SK-N-SH (cell line): ENCODE measurements at places on chromosomes 4 and X.

GRCh38 chr4:7154351-7154981 is 37.9 kb upstream of the SORCS2 start:
- no peak for DNase-seq

DNA sequence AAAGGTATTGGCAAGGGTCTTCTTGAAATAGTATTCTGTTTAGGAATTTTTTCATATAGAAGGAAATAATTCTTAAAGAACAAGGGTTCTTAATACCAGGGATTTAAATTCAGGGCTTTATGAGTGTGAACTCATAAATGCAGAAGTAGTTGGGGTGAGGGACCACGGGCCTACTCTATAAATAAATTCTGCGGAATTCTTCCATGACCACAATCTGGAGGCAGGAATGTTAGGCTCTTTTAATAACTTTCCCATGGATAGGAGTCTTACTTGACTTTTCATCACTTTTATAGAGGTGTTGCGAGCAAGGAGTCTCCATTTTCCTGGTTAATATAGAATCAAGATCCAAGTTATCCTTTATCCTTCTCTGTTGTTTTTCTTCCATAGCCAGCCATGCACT is 76.7 kb upstream of the SLC4A4 start:
- DNase-seq: no peak

DNA sequence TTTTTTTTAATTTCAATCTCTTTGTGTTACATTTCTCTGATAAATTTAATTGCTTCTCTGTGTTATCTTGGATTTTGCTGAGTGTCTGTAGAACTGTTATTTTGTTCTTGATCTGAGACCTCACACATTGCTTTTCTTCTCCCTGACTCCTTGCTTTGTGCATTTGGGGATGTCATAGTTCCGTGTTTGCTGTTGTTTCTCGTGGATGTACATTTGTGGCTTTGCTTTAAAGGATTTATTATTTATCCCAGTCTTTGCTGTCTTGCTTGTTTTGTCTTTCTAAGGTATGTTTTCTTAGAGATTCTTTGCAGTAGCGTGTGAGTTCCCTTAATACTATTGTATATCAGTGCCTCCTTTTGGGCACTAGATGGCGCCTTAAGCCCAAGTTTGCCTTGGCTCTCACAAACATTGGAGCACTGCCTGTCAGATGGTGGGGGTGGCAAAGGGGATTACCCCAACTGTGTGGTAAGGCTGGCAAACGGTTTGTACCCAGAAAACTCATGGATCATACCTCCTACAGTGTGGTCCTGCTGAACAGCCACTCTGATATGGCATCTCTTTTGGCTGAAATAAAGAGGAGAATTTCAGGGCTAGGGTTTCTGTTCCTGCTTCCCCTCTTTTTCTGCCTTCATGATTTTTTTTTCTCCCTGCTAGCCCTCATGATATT is 96.4 kb downstream of the PGRMC2 start:
- peak; percentile 63 for DNase-seq

DNA sequence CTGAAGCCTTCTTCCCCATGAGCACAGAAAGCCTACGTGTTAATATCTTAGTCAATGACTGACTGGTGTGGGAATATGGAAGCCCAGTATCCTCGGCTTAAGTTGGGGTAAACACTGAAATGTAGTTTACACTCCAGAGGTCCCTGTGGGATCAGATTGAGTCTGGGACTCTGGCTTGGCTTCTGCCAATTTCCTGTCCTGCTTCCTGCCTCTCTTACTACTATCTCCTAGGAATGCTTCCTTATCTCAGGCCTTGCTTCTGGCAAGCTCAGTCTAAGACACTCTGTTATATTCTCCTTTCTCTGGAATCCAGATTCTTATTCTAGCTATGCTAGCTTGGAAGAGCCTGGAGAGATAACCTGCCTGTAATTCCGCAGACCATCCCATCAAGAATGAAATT is 174.0 kb upstream of the LDB2 start:
- no peak for DNase-seq

- no peak for DNase-seq
Measured at GRCh38 chr4:528835-529234, 29.8 kb downstream of the PIGG start.

DNA sequence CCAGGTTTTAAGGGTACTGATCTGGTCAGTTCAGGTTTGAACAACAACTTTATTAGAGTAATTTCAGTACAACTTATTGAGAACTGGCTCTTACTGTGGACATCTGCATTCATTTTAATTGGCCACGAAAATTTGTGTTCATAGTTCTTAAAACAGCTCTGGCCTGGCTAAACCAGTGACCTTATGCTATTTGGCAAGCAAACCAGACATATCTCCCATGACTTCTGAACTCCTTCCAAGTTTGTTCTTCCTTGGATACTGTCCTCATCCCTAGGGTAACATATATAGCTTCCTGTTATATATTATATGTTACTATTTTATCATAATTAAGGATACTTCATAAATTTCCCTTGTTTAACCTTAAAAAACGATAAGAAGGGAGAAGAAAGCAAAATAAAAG is 841.9 kb downstream of the TRAM1L1 start:
- DNase-seq: no peak

GRCh38 chr4:97531351-97531750 is 611.9 kb downstream of the STPG2 start:
- no peak for DNase-seq

GRCh38 chrX:24480400-24480865 is 15.3 kb downstream of the PDK3 start:
- no peak for DNase-seq

- no peak for DNase-seq
Measured at GRCh38 chrX:123878252-123878721, 18.4 kb downstream of the XIAP start.

GRCh38 chrX:37553476-37553875 is 18.0 kb upstream of the LANCL3 start:
- no peak for DNase-seq

- no peak for DNase-seq
Measured at GRCh38 chr4:89942811-89943210, 48.2 kb downstream of the MMRN1 start.

GRCh38 chrX:132033166-132033565 is 10.1 kb downstream of the STK26 start:
- DNase-seq: no peak

DNA sequence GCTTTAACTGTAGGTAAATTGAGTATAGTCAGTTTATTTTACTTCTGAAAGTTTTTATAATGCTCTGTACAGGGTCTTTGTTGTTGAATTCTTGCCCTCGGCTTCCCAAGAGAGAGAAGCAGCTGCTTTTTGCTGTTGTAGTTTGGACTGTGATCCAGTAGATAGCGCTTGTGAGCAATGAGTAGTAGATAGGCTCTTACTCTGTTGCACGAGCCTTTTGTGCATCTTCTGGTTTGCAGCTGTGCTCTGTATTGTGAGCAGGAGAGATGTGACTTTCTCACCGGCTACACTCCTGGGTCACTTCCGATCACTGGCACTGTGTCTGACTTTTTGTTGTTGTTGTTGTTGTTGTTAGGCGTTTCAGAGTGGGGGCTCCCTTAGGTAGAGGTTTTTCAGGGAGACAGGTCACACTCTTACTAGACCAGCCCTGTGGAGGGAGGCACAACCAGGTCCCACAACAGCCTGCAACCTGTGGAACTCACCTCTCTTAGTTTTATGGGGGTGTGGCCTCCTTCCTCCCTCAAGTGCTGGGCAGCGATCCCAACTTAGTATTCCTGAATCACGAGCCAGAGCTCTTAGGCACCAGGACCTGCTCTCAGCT is 822.1 kb upstream of the GALNTL6 start:
- peak; percentile 17 for DNase-seq

- no peak for DNase-seq
Measured at GRCh38 chrX:130877892-130878341, 25.1 kb downstream of the ENOX2 start.

DNA sequence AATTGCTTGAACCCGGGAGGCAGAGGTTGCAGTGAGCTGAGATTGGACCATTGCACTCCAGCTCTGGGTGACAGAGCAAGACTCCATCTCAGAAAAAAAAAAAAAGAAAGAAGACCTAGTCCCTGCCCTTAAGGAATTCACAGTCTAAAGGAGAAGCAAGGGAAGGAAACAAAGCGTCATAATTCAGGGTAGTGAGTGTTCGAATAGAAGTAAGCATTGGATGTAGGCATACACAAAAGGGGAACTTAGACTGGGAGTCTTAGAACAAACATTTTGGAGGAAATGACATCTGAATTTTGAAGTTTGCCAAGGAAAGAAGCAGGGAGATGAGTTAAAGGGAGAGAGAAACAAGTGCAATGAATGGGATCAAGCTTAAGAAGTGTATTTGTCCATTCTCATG is 32.4 kb downstream of the PPM1K start:
- DNase-seq: no peak
